Activated CD8-positive, alpha-beta memory T cell treated with anti-CD3 and anti-CD28 coated beads for 1 hour (primary cell): ENCODE measurements at places on chromosomes 1 and 21.

DNA sequence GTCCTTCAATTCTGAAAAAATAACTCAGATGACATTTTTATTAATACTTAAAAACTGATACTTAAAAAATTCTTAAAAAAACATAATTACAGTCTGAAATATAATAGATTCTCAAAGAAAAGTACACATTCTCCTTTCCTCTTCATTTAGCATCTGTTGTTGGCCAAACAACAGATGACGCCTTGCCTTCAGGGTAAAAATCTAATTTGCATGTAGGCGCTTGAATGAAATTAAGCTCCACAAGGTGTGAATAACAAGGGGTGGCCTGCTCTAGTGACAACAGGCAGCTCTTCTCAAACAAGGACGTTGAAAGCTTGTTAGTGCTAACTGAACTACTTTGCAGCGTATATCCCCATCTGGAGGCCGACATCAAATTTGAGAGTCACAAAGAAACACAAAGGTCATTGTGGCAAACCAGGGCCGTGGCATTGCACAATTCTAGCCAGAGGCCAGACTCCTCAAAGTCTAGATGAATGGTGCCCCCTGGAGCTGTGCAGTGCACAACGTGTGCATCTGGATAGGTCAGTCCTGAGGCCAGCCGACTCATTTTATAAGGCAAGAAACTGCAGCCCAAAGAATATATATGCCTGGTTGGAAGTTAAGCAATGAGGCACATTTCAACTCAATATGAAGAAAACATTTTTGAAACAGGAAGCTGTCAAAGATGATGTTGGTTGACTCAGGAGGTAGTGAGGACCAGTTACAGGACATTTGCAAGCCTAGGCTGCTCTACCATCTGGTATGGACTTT is 459.2 kb upstream of the RUNX1 start:
- no peak for DNase-seq

DNA sequence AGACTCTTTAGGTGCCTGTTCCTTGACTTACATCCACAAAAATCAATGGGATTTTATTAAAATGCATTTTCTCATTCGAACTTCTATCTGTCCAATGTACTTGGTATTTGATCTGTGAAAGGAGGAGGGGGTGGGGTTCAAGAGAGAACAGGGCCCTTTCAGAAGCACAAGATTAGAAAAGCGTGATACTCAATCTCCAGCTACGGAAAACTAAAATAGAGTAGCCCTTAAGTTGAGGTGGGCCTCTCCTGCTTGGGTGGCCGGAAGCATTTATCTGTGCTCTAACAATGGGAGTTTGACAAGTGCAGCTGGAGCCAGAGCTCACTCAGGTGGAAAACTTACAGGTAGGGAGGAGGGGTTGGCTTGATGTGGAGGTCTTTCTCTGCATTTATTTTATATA is 462 bp upstream of the RXRG start:
- no peak for DNase-seq

- no peak for DNase-seq
These were observed 70.3 kb upstream of the TINAGL1 start for GRCh38 chr1:31505911-31506497.

DNA sequence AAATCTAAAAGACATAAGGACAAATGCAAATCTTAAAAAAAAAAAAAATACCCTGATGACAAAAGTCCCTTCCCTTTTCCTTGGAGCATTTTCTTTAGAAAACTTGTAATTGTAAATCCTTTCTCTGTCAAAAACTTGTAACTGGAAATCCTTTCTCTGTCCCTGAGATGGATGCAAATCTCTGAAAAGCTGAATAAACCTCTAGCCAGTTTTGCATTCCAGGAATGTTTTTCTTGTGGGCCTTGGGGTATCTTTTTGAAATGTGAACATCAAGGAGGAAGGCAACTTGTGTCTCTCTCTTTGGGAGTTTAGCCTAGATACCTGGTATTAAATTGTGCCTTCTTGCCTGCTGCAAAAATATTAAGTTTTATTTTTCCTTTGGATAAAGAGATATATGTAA is 305.3 kb downstream of the KCNT2 start:
- no peak for DNase-seq

- DNase-seq, result no peak
These were observed 123.2 kb upstream of the TNFSF4 start for GRCh38 chr1:173330149-173330951.

DNA sequence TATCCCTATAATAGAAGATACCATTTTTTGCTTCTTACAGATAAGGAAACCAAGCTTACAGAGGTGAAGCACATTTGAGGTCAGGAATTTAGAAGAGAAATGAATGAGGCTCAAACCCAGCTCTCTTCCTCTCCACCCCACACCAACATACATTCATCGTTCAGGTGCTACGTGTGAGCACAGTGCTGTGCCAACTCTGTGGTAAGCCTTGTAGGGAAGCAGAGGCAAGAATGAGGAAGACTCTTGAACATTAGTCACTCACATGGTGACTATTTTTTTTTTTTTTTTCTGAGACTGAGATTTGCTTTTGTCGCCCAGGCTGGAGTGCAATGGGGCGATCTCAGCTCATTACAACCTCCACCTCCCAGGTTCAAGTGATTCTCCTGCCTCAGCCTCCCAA is 314.0 kb downstream of the NTNG1 start:
- DNase-seq, result no peak

DNA sequence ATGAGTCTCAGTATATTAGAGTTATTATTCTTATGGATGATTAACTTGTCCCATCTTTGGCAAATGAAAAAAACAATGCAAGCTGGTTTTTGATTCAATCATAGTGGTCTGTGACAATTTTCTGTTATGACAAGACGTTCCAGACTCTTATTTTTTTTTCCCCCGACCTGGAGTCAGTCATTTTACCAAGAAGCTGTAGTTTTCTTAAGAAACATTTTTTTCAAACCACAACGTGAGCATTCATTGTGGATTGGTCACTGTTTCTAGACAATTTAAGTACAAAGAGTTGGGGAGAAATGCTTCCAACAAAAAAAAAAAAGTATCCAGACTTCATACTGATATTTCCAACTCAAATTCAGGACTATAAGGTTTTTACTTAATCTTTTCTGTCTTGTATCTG is 8.0 kb upstream of the ANGPTL3 start:
- DNase-seq, result no peak

DNA sequence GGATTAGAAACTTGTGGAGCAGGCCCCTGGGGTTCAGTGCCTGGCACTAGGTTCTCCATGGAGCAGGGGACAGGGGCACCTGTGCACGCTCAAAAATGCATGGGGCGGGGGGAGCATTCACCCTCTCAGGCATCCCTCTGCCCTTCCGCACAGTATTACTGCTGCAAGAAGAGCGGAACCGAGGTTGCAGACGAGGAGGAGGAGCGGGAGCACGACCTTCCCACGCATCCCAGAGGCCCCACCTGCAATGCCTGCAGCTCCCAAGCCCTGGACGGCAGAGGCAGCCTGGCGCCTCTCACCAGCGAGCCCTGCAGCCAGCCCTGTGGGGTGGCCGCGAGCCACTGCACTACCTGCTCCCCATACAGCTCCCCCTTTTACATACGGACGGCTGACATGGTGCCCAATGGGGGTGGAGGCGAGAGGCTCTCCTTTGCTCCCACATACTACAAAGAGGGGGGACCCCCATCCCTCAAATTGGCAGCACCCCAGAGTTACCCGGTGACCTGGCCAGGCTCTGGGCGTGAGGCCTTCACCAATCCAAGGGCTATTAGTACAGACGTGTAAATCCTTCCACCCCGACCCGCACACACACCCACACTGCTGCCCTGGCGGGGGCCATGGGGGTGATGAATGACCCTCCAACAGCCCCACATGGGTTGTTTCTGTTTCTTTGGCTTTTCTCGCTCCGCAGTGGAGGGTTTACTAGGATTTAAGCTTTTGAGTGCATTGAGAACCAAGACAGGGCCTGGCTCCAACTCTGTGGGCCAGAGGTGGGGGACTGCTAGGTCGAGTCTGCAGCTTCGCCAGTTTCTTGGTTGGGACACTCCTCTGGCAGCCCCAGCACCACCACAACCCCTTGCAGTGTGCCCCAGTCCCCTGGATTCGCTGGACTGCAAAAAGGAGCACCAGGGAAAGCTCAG is 63.7 kb downstream of the TOR1AIP2 start:
- no peak for DNase-seq

- DNase-seq, result no peak
These were observed 79.4 kb downstream of the S1PR1 start for GRCh38 chr1:101316256-101316655.

GRCh38 chr1:46718340-46718726 is 581 bp downstream of the EFCAB14 start:
- DNase-seq, result no peak

DNA sequence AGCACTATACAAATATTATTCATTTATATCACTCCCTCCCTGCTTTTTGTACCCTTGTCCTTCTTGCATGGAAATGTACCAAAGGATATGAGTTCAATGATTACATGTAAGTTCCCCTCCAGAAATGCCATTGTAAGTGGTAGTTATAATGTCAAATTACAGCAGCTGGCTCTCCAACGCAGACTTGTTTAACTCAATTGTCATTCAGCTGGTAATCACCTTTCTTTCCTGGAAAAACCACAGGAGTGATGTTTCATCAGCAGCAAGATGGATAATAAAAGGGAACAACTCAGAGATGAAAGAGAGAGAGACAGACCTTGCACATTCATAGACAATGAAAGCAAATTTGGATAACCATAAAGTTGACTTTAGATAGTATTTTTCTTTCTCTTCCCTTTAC is 578.6 kb upstream of the PBX1 start:
- no peak for DNase-seq

DNA sequence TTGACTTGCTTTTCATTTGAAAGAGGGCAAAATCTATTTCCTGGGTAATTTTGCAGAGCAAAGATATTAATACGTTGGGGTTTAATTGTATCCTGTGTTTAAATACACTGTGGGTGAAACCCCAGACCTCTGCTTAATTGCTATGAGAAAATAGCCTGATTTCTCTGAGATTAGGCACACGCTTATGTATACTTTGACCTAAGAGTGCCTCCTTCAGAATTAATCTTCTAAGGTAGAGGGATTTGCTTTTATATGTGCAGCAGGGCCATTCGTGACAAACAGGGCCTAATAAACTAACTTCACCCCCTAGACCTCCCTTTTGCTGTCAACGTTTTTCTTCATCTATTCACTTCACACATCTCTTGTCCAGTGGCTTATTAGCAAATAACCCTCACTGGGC is 216.9 kb upstream of the ADGRL2 start:
- DNase-seq, result no peak

DNA sequence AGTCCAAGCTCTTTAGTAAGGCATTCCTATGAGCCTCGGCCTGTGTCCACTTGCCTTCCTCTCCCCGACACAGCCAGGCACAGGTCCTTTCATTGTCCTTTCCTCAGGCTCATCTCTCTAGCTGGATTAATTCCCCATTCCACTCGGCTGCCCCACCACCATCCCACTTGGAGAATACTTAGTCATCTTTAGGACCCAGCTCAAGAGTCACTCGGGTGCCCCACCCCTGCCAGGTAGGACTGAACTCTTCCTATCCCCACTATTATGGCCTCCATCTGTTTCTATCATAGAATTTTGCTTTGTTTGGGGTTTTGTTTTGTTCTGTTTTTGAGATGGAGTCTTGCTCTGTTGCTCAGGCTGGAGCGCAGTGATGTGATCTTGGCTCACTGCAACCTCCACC is 45.9 kb upstream of the ATP2B4 start:
- DNase-seq, result no peak

DNA sequence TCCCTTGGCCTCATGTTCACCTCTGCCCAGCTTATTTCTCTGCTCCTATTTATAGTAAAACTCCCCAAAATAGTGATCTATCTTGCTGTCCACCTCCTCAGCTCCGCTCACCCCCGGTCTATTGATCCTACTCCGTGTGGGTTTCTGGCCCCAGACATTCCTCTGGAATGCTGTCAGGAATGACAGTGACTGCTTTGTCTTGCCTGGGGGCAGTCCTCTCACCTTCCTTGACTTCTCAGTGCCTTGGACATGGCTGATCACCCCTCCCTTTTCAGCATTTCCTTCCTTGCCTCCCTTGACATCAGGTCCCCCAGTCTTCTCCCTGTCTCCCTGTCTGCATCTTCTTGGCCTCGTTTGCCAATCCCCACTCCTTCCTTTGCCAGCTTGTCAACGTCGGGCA is 108.1 kb upstream of the BACE2 start:
- no peak for DNase-seq

- no peak for DNase-seq
These were observed 181.0 kb upstream of the KLHDC7A start for GRCh38 chr1:18299441-18300338.

DNA sequence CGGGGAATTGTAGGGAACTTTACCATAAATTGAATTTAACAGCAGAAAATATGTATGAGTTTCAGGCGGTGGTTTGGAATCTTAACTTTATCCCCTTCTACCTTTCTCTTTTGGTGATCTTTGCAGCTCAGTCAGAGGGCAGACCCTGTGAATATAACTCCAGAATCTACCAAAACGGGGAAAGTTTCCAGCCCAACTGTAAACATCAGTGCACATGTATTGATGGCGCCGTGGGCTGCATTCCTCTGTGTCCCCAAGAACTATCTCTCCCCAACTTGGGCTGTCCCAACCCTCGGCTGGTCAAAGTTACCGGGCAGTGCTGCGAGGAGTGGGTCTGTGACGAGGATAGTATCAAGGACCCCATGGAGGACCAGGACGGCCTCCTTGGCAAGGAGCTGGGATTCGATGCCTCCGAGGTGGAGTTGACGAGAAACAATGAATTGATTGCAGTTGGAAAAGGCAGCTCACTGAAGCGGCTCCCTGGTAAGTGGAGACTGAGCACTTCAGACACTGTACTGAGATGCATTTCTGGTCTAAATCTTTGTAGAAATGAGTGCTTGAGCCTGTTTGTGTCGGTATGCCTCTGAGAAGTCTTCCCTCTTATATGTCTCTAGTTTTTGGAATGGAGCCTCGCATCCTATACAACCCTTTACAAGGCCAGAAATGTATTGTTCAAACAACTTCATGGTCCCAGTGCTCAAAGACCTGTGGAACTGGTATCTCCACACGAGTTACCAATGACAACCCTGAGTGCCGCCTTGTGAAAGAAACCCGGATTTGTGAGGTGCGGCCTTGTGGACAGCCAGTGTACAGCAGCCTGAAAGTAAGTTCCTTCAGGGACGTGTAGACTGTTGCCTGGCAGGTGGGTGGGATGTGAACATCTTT is 1.5 kb downstream of the CCN1 start:
- no peak for DNase-seq

- DNase-seq, result no peak
These were observed 69.0 kb downstream of the VWA5B1 start for GRCh38 chr1:20359451-20360330.

DNA sequence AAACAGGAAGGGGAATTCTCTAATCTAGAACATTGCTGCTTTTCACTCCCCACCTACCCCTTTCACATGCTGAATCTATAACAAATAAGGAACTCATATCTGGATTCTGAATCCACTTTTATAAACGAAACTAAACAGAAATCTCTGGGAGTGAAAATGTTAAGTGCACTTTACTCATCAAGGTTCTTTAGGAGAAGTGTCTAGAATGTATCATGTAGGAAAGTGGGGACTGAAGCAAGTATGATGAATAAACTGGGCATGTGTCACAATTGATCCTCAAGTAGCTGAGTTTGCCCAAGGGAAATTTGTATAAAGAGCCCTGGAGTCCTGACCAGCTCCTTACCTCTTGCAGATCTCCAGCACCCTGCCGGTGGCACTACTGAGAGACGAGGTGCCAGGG is 19.8 kb downstream of the AVPR1B start:
- DNase-seq, result no peak
